ENCODE measurements at places on chromosomes 12 and 14. TPM values are rescaled to one million over a fixed set of nuclear protein-coding genes. Genes with fewer than 3 reads are reported as not detected.

DNA sequence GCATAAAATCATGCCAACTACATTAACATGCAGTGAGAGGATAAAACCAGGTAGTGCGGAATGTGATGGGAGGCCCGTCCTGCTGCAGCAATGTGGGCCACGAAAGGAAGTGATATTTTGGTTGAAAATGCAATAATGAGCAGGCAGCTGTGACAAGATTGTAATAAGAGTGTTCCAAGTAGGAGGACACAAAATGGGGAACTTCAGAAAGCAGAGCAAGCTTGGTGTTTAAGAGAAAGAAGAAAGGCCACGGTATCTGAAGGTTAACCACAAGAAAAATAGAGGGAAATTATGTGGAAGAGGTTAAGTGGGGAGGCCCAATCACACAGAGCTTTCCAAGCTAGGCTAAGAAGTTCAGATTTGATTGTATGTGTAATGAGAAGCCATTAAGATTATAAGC lies 34.3 kb downstream of the OVCH1 start:
- no peak for DNase-seq

GRCh38 chr12:11922361-11922760 lies 148.4 kb upstream of the BCL2L14 start:
- no peak for DNase-seq

GRCh38 chr12:96578526-96579125 lies 89.2 kb downstream of the CFAP54 start:
- DNase-seq = no peak

DNA sequence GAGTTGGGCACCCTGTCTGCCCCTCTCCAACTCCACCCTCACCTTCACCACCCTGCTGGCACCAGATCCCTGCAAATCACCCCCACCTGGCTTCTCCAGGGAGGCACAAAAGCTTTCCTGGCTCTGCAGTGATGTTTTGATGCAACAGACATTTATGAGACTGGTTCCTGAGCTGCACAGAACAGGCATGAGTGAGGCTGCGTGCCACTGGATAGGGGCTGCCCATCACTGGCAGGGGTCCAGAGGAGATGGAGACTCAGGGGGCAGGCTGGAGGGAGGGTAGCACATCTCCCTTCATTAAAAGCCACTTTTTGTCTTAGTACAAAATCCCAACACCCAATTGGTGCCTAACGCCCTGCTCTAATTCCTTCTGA lies 17.3 kb upstream of the ZDHHC22 start:
- DNase-seq = no peak

TAS2R10 gene
- 3.3 TPM for polyA plus RNA-seq

Measured in left lung (tissue), 14 donors.